ENCODE measurements at places on chromosomes 12 and 14.

DNA sequence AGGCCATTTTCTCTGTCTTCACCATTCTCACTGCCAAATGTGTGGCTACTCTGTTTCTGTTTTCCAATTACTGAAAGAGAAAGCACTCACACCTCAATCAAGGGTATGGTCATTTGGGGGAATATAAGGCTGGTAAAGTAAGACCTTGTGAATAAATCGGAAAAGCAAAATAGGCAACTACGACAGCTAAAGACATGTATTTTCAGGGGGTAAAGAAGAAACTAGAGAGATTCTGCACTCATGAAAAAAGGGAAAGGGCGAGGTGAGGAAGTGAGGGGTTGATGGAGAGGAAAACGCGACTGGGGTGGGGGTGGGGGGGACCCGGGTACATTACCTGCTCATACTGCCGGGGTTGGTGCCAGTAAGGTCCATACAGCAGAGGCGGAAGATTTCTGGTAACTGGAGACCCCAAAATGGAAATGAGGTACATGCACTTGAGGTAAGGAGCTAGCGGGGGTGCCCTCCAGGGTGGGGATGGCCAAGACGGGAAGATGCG is 19.3 kb downstream of the CHD8 start:
- no peak for DNase-seq

- DNase-seq, result peak; percentile 76
These were observed 133.6 kb downstream of the TTLL5 start for GRCh38 chr14:75794615-75795038.

GRCh38 chr14:86838363-86838762 is 1154.6 kb downstream of the GALC start:
- no peak for DNase-seq

- peak; percentile 19 for DNase-seq
These were observed 594 bp downstream of the ARHGDIB start for GRCh38 chr12:14960548-14961465.

DNA sequence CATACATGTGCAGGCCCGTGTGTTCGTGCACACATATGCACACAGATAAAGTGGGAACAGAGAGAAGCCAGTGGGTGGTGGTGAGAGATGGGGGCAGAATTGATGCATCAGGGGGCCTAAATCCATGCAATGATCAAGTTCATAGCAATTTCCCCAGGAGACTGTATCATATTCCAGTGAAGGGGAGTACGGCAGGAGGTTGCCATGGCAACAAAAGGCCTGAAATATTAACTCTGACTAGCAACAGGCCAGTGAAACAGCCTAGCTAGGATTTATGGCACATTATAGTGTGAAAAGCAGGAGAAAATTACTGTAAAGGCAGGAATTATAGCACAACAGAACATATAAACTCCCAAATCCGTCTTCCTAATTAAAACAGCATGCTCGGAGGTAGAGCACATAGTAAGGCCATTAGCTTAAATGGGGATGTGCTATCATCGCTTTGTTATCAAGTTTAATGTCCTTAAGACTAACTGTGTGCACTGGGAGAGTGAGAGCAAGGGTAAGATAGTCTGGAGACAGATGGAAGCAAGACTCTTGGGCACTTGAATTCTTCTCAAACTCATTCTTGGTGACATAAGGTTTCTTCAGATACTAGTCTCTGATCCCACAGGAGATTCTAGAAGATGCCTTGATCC is 806.3 kb downstream of the DIO2 start:
- DNase-seq, result no peak

GRCh38 chr14:94689985-94690400 is 77.8 kb downstream of the SERPINA3 start:
- no peak for DNase-seq

DNA sequence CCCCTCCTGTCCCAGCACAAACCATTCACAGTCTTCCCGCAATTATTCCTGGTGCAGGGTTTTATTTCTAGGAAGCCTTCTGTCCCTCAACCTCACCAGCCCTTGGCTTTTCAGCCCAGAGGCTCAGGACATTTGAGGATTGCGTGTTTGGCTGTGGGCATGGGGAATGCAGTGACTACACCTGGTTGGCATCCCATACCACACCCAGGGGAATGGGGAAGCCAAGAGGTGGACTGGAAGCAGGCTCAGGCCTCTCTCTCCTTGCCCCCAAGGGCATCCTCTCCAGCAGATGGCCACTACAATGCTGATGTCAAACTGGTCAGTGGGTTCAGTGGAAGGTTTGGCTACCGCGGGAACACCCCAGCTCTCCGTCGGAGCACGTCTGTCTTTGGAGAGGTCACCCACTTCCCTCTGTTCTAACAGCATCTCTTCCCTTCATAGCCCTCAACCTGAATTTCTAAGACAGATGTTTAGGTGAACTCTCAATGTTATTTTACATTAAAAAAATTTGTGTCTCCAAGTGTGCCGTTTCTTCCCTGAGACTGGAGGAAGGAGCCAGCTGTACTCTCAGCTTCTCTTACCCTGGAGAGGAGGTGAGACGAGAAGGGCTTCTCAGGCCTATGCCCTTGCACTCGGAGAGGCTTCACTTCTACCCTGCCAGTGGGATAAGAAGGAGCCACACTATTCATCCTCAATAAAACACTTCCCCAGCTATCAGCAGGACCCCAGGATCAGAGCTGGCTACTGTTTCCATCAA is 35.5 kb downstream of the DCAF4 start:
- DNase-seq, result no peak

- DNase-seq, result no peak
These were observed 50.8 kb downstream of the ARL1 start for GRCh38 chr12:101356794-101357193.

DNA sequence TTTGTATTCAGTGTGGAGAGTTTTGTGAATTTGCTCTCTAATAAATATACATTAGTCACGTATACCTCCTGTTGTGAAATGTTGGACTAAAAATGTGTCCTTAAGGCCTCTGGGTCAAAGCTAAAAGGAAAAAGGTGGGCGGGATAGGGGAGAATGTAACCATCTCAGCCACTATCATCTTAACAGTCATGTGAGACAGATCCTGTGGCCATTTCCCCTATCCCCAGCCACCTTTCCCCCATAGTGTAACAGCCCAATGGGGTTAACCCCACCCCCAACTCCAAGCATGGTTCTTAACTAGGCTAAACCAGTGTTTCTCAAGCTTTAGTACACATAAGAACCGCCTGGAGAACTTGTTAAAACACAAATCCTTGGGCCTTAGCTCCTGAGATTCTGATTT is 6.5 kb upstream of the ITPR2 start:
- DNase-seq, result no peak

- DNase-seq, result no peak
These were observed 60.3 kb upstream of the KCNMB4 start for GRCh38 chr12:70305794-70306193.

DNA sequence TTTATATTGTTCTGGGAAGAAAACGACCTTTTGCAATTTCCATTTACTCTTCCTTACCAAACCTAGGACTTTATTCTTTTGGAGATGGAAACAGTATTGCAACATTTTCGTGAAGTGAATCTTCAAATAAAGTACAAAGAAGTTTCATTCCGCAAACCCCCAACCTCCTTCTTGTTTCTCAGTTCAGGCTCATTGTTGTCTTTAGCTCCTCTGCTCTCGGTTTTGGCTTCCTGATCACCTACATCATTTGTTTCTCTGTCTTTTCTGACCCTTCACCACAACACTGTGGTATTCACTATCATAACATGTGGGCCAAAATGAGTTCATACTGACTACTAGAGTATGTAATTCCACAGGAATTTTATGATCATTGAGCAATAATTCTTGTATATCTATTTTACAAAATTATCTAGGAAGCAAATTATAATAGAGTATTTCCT is 266.8 kb downstream of the ADAMTS20 start:
- no peak for DNase-seq

- DNase-seq, result no peak
These were observed 35.2 kb upstream of the DLK1 start for GRCh38 chr14:100691395-100692056.

DNA sequence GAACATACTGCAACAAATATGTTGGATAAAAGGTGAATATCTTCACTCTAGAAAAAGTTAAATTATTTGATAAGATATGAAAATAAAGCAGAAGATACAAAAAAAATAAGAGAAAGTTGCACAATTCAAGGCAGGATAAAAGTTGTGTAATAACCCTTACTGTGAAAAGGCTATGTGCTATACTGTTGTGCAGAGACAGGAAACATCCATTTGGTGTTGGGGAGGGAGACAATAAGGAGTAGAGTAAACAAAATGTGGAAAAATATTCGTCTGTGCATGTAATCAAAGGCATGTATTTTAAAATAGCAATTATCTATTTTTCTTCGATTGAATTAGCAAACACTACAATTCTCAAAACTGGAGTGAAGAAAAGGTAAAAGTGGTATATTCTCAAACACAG is 34.8 kb downstream of the PTHLH start:
- DNase-seq, result no peak

- DNase-seq, result no peak
These were observed 61.4 kb upstream of the TUNAR start for GRCh38 chr14:95815226-95815690.

DNA sequence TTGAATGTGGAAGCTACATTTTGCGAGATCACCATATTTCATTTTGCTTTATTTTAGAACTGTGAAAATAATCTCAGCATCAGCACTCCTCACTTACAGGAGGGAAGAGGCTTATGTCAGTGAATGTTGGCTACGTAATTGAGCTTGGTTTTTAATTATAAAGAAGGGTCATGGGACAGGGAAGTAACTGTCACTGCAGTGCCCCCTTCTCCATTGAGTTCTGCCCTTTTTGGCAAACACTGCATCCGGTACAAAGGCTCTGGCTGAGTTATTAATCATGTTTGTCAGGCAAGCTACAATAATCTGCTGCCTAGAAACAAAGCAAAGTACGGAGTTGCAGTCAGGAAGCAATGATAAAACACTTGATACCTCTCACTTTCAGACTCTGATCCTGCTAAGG is 546.7 kb downstream of the SNAPC1 start:
- DNase-seq, result no peak

GRCh38 chr14:89397569-89398230 is 19.3 kb downstream of the FOXN3 start:
- DNase-seq, result no peak

DNA sequence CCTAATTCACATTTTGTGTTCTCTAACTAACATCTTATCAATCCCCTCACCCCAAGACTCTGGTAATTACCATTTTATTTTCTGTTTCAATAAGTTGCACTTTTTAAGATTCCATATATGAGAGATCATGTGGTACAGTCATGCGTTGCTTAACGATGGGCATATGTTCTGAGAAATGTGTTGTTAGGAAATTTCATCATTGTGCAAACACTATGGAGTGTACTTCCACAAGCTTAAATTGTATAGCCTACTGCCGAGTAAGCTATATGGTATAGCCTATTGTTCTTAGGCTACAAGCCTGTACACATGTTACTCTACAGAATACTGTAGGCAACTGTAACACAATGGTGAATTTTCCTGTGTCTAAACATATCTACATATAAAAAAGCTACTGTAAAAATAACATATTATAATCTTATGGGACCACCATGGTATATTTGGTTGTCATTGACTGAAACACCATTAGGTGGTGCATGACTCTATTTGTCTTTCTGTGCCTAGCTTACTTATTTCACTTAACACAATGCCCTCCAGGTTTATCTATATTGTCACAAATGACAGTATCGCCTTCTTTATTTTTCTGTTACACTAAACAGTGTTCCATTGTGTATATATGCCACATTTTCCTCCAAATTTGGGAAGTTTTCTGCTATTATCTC is 473.4 kb upstream of the LMO3 start:
- no peak for DNase-seq

GRCh38 chr12:53098354-53098981 is 1.0 kb downstream of the IGFBP6 start:
- DNase-seq, result no peak

DNA sequence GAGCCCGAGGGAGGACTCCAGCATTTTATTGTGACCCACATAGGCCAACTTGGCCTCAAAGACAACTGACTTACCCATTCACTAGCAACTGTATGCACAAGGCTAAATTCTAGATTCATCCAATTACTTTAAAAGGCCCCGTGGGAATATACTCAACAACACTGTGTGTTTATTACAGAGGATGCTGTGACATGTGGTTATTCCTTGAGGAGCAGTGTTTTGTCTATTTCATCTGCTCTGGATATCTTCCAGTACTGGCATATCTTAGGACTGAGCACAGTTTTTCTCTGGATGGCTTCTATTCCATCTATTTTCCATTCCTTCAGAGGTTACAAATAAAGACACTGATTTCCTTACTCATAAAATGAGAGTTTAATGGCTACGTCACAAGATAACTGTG is 87.2 kb upstream of the KRAS start:
- DNase-seq, result no peak

DNA sequence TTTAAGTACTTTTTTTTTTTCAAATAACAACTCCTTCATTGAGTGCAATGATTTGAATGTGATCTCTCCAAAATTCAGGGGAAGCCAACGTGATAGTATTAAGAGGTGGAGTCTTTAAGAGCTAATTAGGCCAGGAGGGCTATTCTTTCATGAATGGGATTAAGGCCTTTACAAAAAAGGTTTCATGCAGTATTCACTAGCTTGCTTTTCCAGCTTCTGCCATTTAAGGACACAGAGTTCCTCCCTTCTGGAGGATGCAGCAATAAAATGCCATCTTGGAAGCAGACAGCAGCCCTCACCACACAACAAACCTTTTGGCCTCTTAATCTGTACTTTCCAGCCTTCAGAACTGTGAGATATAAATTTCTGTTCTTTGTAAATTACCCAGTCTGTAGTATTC is 586.8 kb upstream of the LMO3 start:
- no peak for DNase-seq

GRCh38 chr12:120199595-120200306 is 1.2 kb downstream of the RPLP0 start:
- no peak for DNase-seq

- no peak for DNase-seq
These were observed 468.8 kb downstream of the BCL11B start for GRCh38 chr14:98803196-98803595.

DNA sequence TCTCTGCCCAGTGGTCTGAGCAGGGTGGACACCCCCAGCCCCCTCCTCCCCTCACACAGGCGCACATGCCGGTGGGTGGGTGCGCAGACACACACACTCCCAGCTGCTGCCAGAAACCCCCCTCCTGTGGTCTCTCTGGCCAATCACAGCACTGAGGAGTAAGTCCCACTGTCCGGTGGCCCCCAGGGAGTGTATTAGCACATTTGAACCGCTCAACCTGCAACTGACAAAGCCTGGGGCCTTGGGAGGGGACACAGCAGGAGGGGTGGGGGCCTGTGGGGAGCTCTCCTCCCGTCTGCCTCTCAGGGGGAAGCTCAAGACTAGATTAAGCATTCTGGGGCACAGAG is 11.7 kb downstream of the FIGNL2 start:
- DNase-seq, result no peak

DNA sequence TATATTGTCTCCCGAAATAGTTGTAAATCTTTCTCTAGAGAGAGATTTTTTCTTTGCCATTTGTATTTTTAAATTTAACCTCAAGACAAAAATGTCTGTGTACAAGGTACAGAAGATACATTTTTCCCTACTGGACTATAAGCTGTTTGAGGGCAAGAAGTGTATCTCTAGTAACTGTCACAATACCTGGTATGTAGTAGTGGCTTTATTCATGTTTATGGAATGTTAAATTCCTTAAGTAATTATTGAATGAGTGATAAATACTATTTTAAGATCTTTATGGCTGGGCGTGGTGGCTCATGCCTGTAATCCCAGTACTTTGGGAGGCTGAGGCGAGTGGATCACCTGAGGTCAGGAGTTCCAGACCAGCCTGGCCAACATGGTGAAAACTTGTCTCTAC is 24.4 kb upstream of the CDK17 start:
- DNase-seq, result no peak
